Neural progenitor cell (in vitro differentiated cells): ENCODE measurements at places on chromosomes 2 and 18.
A peak's percentile ranks its signal among the peaks of the same experiment; 100 is the strongest.

- no peak for DNase-seq
Observed at GRCh38 chr18:65755616-65756015, 4.8 kb downstream of the CDH7 start.

GRCh38 chr18:5414546-5414945 is 119.0 kb upstream of the ZBTB14 start:
- DNase-seq: peak; percentile 77

GRCh38 chr2:6854416-6854815 is 11.3 kb downstream of the CMPK2 start:
- no peak for DNase-seq

DNA sequence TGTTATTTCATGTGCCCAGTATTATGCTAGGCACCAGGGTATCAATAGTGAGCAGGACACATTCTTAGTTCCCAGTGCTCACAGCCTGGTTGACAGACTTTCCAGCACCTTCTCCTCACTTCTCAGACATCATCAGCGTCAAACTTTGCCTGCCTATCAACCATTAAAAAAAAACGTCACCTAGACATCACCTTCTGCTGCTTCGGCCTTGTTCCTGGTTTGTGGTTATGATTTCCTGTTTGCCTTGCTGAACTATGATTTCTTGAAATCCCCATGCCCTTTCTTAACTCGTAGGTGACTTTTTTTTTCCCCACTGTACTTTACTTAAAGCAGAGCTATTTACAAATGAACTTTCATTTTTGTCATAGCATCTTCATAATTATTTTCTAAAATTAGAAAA is 60.4 kb upstream of the NABP1 start:
- DNase-seq: no peak

DNA sequence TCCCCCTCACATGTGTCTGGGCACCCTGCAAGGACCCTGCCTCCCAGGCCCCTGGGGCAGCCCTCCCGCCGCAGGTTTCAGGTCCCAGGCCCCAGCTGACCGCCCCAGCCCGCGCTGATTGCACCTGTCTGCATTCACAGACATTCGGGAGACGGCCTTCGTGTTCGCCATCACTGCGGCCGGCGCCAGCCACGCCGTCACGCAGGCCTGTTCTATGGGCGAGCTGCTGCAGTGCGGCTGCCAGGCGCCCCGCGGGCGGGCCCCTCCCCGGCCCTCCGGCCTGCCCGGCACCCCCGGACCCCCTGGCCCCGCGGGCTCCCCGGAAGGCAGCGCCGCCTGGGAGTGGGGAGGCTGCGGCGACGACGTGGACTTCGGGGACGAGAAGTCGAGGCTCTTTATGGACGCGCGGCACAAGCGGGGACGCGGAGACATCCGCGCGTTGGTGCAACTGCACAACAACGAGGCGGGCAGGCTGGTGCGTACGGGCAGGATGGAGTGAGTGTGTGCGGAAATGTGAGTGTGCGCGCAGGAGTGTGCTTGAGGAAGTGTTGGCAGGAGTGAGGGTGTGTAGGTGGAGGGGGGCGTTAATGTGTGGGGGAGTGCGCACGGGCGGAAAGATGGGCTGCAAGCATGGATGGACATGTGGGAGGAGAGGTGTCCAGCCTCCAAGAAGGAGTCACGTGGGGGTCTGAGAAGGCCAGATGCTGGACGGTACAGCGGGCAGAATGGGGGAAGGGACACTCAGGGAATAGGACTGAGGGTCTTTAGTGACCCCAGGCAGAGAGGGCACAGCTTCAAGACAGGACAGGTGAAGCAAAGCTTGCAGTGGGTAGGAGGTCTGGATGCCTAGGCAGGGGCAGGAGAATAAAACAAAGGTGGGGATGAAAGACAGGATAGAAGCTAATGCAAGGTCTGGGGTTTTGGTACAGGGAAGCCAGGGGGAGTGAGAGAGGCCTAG is 9.0 kb upstream of the WNT10A start:
- no peak for DNase-seq

- peak; percentile 29 for DNase-seq
Observed at GRCh38 chr2:39513641-39514094, 76.6 kb upstream of the MAP4K3 start.

- DNase-seq: no peak
Observed at GRCh38 chr2:190636361-190636760, 12.5 kb upstream of the NAB1 start.

GRCh38 chr2:55842046-55842445 is 81.5 kb downstream of the EFEMP1 start:
- no peak for DNase-seq

- DNase-seq: peak; percentile 92
Observed at GRCh38 chr2:26184555-26185303, 11.8 kb downstream of the GAREM2 start.

GRCh38 chr2:184685999-184686841 is 87.9 kb downstream of the ZNF804A start:
- no peak for DNase-seq

GRCh38 chr2:171855401-171855800 is 38.6 kb downstream of the SLC25A12 start:
- DNase-seq: no peak

DNA sequence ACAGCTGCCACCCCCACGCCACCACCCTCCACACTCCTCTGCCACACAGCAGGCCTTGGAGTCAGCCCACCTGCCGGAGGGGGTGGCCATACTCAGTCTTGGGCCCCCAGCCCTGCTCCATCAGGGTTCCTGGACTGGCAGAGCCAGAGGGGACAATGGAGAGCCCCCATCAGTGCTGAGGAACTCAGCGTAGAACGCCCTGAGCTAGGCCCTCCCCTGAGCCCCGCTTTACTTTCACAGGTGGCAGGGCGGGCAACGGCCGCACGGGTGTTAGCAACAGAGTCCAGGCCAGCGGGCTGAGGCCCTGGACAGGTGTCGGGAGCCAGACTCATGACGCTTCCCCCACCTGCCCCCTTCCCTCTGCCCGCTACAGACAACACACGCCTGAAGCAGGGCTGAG is 47.1 kb downstream of the FOSL2 start:
- no peak for DNase-seq

DNA sequence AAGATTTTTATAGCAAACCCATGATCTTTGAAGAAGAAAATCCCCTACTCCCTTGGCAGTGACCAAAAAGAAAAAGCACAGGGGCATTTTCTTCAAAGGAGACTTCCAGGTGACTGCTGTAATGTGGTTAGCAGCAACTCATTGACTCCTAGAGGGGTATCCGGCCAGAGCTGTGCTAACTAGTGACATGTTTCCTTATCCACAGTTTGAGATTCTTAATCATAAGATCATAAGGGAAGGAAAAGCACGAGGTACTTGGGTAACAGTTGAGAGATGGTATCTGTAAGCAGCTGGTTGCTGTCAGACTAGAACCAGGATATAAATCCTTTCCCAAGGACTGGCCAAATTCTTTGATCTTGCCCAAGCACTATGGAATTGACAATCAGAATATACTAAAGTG is 124.7 kb downstream of the MREG start:
- no peak for DNase-seq

DNA sequence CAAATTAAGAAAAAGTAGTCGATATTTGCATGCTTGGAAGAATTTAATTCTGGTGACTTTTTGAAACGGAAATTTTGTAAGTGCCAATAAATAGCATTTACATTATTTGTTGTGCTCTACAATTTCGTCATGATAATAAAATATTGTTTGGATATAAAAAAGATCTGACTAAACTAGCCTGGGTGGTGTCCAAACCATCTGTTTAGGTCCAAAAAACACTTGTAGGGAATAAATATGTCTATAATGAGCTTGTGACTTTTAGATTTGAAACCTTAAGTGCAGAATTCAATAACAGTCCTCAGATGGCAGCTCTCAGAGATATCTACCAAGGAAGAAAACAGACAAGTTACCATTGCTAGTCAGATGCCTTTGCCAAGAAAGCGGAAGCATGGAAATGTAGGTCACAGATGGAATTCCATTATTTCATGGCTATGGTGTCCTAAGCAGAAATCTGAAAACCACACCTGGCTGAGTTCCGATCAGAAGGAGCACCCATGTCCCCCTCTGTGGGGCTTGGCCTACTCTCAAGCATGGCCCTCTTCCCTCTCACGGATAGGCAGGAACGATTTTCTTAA is 731.1 kb downstream of the RNF144A start:
- no peak for DNase-seq

DNA sequence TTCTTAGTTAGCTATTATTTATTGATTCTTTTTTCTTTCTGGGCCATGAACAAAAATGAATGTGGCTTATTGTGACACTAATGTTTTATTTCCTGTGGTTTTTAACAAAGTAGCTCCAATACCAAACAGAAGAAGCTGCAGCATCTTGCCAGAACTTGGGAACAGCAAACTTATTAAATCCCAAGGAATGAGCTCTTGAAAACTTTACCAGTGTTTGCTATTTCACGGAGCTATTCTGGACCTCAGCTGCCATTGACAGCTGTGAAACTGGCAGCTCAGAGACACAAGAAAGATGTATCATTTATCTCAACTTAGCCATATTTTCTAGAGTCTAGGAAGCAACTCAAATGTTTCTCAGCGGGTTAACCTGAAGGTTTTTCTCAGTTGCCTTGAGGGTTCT is 91.0 kb upstream of the NEUROD1 start:
- DNase-seq: no peak

GRCh38 chr2:42076357-42077225 is 28.8 kb downstream of the PKDCC start:
- DNase-seq: no peak

GRCh38 chr18:46629361-46629760 is 27.7 kb downstream of the LOXHD1 start:
- no peak for DNase-seq

- peak; percentile 63 for DNase-seq
Observed at GRCh38 chr2:10283106-10284062, 19.3 kb upstream of the HPCAL1 start.

DNA sequence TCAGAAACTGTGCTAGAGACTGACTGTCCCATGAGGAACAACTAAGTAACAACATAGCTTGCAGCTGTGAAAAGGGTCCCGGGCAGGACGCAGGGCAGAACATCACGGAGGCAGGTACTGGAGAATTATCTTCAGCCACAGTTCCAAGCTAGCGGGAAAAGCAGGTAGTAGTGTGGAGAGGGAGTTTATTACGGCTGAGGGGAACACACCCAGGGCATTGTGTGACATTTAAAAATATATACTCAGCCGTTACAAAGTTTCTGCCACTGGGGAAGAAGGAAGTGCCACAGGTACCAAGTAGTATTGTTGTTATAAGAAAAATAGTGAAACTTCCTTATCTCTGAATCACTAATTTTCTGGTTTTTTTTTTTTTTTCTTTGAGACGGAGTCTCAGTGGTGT is 179.6 kb downstream of the LAMA1 start:
- no peak for DNase-seq

DNA sequence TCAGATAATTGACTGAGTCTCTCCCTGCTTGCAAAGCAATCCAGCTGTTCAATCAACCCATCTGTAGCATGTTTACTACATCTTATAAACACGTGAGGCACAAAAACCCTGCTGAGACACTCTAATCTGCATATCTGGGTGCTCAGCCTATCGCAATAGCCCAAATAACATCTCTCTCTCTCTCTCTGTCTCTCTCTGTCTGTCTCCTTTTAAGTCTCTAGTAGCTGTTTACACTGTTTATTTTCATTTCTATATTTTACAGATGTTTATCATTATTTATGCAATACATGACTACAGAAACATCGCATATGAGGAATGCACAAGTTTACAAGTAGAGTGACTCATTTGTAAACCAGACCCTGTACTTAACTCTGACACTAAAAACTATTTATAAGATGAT is 422.1 kb upstream of the DSEL start:
- DNase-seq: no peak

DNA sequence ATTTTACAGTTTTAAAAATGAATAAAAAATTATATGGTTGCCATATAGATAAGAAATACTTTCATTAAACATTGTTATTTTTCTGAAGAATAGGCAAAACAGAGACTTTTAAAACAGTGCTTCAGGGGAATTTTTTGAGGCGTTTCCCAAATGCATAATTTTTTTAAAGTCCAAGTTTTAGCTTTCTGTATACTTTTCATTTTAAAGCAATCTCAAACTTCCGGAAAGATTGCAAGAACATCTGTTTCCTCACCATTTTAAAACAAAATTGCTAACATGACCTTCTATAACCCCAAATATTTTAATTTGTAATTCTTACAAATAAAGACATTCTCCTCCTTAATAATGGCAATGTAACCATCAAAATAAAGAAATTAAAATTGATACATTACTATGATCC is 15.1 kb upstream of the MBD2 start:
- no peak for DNase-seq

DNA sequence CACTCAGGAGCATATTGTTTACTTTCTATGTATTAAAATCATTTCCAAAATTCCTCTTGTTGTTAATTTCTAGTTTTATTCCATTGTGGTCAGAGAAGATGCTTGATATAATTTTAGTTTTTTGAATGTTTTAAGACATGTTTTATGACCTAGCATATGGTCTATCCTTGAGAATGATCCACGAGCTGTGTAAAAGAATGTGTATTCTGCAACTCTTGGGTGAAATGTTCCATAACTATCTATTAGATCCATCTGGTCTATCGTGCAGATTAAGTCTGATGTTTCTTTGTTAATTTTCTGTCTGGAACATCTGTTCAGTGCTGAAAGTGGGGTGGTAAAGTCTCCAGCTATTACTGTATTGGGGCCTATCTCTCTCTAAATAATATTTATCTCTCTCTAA is 83.3 kb upstream of the EPAS1 start:
- DNase-seq: no peak

DNA sequence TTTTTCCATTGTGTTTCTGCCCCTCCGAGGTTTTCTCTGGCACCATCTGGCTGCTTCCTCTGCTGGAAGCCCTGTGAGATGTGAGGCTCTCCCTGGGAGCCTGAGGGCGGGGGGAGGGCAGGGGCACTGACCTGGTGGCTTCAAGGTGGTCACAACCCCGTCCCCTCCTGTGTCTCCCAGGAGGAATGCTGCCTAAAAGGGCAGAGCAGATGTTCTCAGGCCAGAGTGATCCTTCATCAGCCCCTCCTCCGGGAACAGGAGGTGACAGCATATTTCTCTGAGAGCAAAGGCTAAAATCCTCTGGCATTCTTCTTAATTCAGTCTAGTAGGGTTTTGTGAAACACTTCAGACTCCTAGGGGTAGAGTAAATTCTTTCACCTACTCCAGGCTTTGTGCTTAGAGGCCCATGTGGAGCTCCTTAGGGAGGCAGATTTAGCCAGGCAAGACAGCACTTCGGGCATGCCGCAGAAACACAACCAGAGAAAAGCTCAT is 18.3 kb upstream of the GREB1 start:
- peak; percentile 75 for DNase-seq

DNA sequence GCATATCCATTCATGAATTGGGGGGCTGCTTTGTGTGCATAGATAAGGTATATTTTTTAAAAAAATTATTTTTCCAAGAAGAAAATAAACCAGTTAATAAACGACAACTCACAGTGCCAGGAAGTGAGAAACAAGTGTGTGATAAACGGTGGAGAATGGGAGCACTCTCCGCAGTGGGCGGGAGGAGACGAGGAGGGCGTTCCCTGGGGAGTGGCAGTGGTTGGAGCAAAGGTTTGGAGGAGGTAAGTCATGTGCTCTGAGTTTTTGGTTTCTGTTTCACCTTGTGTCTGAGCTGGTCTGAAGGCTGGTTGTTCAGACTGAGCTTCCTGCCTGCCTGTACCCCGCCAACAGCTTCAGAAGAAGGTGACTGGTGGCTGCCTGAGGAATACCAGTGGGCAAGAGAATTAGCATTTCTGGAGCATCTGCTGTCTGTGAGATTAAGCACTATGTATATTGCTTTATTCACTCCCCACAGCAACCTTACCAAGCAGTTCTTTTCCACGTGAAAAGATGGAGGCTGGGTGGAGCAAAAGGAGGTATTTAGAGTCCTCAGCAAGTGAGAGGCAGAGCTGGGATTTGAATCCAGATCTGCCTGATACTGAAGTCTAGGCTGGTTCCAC is 27.0 kb upstream of the CASP8 start:
- no peak for DNase-seq
